ENCODE measurements at places on chromosomes 2 and 18. TPM values are rescaled to one million over a fixed set of nuclear protein-coding genes. Genes with fewer than 3 reads are reported as not detected.

Gene CCL20
- total RNA-seq, result not detected

- no peak overlapping the region for H3K27ac ChIP-seq
- H3K4me1 ChIP-seq, result no peaks in the 10 kb centered on the region
- H3K4me3 ChIP-seq, result no peak overlapping the region
- DNase-seq, result no peak
- H3K27me3 ChIP-seq, result no peaks in the 10 kb centered on the region
Observed at GRCh38 chr18:7617738-7618422, 50.8 kb downstream of the PTPRM start.

GRCh38 chr2:37585982-37586621, 85.3 kb downstream of the CDC42EP3 start:
- peaks cover 2% of the 10 kb centered on the region for H3K36me3 ChIP-seq
- H3K27me3 ChIP-seq, result no peaks in the 10 kb centered on the region
- H3K4me3 ChIP-seq, result peak overlapping the region; percentile 48
- H3K4me1 ChIP-seq, result peaks cover 81% of the 10 kb centered on the region

DNA sequence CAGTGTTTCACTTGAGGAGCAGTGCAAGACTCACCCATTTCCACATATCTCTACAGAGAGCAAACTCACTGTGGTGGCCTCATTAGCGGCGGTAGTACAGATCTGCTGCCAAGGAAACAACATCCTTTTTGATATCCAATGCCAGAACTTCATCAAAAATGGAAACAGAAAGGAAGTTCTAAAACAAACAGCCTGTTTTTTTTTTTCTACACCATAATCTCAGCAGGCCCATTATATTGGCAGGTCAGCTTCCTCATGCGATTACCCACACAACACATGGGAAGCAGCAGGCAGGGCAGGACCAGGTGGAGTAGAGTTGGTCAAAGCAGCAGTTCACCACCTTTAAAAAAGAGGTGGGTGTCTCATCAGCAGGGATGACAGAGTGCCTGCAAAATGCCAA, 678.9 kb upstream of the CELF4 start:
- no peaks in the 10 kb centered on the region for H3K36me3 ChIP-seq
- H3K4me1 ChIP-seq, result no peaks in the 10 kb centered on the region
- H3K27ac ChIP-seq, result no peak overlapping the region

Gene CPO
- total RNA-seq, result not detected

- no peak for DNase-seq
- peaks cover 2% of the 10 kb centered on the region for H3K27me3 ChIP-seq
- peak overlapping the region; percentile 40 for H3K27ac ChIP-seq
Observed at GRCh38 chr2:97993926-97994325, 1.8 kb downstream of the TMEM131 start.

GRCh38 chr2:72824224-72824842, 1.5 kb downstream of the EXOC6B start:
- DNase-seq, result no peak
- no peak overlapping the region for H3K27ac ChIP-seq
- peaks cover 49% of the 10 kb centered on the region for H3K4me1 ChIP-seq
- peak overlapping the region; percentile 92 for H3K4me3 ChIP-seq

- no peaks in the 10 kb centered on the region for H3K4me1 ChIP-seq
- no peaks in the 10 kb centered on the region for H3K27me3 ChIP-seq
- no peak for DNase-seq
- no peak overlapping the region for H3K4me3 ChIP-seq
- no peak overlapping the region for H3K27ac ChIP-seq
Observed at GRCh38 chr18:13915995-13916431, 677 bp upstream of the MC2R start.

Gene CFAP65
- not detected for total RNA-seq

- peaks cover 65% of the 10 kb centered on the region for H3K36me3 ChIP-seq
- peak overlapping the region; percentile 98 for H3K27ac ChIP-seq
- no peak for DNase-seq
- no peaks in the 10 kb centered on the region for H3K27me3 ChIP-seq
Observed at GRCh38 chr2:201126308-201127151, 10.6 kb downstream of the CFLAR start.

GRCh38 chr2:197274349-197274748, 36.2 kb downstream of the ANKRD44 start:
- H3K27me3 ChIP-seq, result no peaks in the 10 kb centered on the region
- H3K27ac ChIP-seq, result peak overlapping the region; percentile 53
- no peak overlapping the region for H3K4me3 ChIP-seq
- peaks cover 51% of the 10 kb centered on the region for H3K36me3 ChIP-seq
- no peak for DNase-seq

- H3K27me3 ChIP-seq, result no peaks in the 10 kb centered on the region
- no peak for DNase-seq
- no peak overlapping the region for H3K4me3 ChIP-seq
Observed at GRCh38 chr2:142974288-142975024, 97.0 kb downstream of the KYNU start.

DNA sequence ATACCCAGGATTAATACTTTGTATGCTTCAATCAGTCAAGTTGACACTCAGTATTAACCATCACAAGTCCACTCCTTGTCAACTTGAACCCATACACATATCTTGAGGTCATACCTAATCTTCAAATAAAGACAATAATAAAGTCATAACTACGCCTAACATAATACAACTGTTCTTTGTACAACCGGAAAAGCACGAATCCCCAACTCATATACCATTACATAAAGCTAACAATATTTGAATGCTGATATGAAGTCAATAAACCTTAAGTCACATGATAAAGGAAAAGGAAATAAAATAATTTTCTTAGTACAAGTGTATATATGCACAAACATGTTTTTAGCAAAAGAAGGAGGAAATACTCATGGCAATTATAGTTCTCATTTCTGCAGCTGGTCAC, 770.6 kb upstream of the GYPC start:
- no peaks in the 10 kb centered on the region for H3K36me3 ChIP-seq
- no peaks in the 10 kb centered on the region for H3K4me1 ChIP-seq

GRCh38 chr18:22170421-22171257, 1.2 kb downstream of the GATA6 start:
- H3K36me3 ChIP-seq, result peaks cover 6% of the 10 kb centered on the region
- H3K27ac ChIP-seq, result no peak overlapping the region
- DNase-seq, result peak; percentile 30
- peaks cover 29% of the 10 kb centered on the region for H3K4me1 ChIP-seq

GRCh38 chr2:173118395-173118794, 42.7 kb downstream of the MAP3K20 start:
- no peak overlapping the region for H3K4me3 ChIP-seq
- peaks cover under 1% of the 10 kb centered on the region for H3K4me1 ChIP-seq
- no peaks in the 10 kb centered on the region for H3K27me3 ChIP-seq
- H3K27ac ChIP-seq, result no peak overlapping the region

DNA sequence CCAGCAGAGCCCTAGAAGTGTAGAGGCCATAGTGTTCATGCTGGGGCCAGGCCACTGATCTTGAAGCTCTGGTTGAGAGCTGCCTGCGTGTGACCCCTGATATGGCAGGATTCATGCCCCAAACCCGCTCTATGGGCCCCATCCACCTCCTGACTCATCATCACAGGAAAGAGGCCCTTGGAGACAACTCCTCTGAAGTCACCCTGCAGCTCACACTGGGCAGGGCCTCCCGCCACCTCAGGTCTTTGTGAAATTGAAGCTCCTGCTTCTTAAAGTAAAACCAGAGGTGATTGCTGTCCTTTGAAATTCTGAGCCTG, 12.0 kb upstream of the TUBB6 start:
- H3K4me1 ChIP-seq, result no peaks in the 10 kb centered on the region
- DNase-seq, result no peak
- no peak overlapping the region for H3K4me3 ChIP-seq
- H3K36me3 ChIP-seq, result no peaks in the 10 kb centered on the region

Gene SMAD4
- total RNA-seq, result 77.6 TPM

DNA sequence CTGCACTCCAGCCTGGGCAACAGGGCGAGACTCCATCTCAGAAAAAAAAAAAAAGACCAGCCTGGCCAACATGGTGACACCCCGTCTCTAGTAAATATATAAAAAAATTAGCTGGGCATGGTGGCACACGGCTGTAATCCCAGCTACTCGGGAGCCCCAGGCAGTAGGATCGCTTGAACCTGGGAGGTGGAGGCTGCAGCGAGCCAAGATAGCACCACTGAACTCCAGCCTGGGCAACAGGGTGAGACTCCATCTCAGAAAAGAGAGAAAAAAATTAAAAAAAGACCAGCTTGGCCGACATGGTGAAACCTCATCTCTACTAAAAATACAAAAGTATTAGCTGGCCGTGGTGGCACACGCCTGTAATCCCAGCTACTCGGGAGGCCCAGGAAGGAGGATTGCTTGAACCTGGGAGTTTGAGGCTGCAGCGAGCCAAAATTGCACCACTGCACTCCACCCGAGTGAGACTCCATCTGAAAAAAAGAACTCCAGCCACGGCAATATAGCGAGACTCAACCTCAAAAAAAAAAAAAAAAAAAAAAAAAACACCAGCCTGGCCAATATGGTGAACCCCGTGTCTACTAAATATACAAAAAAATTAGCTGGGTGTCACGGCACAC, 346.1 kb upstream of the PLGLB2 start:
- no peaks in the 10 kb centered on the region for H3K36me3 ChIP-seq
- H3K27me3 ChIP-seq, result no peaks in the 10 kb centered on the region
- no peak overlapping the region for H3K4me3 ChIP-seq
- no peak overlapping the region for H3K27ac ChIP-seq
- H3K4me1 ChIP-seq, result no peaks in the 10 kb centered on the region
- DNase-seq, result no peak

GRCh38 chr2:232942831-232943230, 70.2 kb downstream of the NGEF start:
- no peak for DNase-seq
- H3K27ac ChIP-seq, result no peak overlapping the region
- peaks cover 9% of the 10 kb centered on the region for H3K27me3 ChIP-seq
- no peaks in the 10 kb centered on the region for H3K36me3 ChIP-seq
- no peaks in the 10 kb centered on the region for H3K4me1 ChIP-seq

DNA sequence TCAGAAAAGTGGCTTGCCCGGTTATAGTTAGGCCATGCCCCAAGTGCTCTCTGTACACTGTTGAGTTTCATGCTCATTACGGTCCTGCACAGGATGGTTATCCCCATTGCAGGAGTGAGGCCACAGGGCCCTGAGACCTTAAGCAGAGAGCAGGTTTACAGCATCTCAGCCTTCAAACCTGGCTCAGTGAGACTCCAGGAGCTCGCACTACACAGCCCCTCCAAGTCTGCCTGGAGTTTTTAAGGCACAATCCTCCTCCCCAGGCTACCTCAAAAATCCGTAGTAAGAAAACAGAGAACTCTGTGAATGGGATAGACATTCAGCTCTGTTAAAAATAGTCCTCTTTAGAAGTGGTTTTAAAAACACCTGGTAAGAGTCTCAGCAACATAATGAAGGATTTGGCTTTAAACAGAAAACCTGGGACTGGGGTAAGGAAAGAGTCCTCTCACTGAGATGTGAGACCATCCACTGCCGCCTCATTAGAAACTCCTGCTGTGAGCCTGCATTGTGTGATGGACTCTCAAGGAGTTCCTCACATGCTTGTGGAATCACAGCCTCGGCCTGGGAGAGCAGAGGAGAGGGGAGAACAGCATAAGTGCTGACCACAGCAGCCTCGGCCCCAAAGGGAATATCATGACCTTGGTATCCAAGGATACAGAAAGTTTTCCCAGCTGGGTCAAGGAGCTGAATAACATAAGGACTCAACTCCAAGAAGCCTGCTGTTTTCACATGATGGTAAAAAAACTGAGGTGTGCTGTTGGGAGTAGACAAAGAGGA, 214.8 kb downstream of the ATAD2B start:
- H3K4me3 ChIP-seq, result no peak overlapping the region
- no peak for DNase-seq
- peaks cover 8% of the 10 kb centered on the region for H3K36me3 ChIP-seq
- H3K4me1 ChIP-seq, result no peaks in the 10 kb centered on the region
- H3K27ac ChIP-seq, result no peak overlapping the region

DNA sequence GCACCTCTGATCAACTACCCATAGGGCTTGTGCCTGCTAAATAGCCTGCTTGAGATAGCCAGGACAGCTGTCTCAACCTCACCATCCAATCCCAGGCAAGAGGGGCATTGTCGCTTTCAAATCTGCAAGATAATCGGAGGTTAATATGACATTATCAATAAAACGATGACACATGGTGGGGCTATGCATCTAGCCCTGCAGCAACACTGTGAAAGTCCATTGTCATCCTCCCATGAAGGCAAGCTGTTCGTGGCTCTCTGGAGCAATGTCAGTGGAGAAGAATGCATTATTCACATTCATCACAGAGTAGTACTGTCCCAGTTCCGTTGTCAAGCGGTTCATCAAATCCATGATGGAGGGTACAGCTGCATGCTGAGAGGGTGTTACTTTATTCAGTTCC, 18.9 kb upstream of the KLHL23 start:
- peaks cover 28% of the 10 kb centered on the region for H3K4me1 ChIP-seq
- H3K36me3 ChIP-seq, result peaks cover 2% of the 10 kb centered on the region
- no peak for DNase-seq
- no peaks in the 10 kb centered on the region for H3K27me3 ChIP-seq

DNA sequence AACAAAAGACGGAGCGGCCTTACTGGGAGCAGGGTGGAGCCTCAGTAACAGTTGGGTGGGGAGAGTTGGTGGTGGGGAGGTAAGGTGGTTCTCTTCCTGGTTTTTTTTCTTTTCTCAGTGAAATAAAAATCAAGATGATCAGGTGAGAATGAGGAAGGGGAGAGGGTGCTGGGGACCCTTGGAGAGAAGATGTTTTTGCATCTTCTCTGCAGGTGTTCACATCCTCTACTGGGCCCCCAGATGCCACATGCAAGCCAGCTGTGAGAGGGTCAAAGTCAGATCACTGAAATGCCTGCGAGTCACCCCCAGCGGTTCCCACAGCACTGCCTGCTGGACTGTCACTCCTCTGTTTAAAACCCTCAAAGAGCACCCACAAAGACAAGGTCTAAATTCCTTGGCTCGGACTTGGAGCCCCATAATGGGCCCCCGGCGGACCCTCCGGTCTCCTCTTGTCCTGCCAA, 69.8 kb upstream of the FHL2 start:
- peak overlapping the region; percentile 55 for H3K4me3 ChIP-seq
- no peak for DNase-seq
- H3K36me3 ChIP-seq, result no peaks in the 10 kb centered on the region
- peak overlapping the region; percentile 65 for H3K27ac ChIP-seq
- peaks cover 22% of the 10 kb centered on the region for H3K4me1 ChIP-seq

Gene MC4R
- not detected for total RNA-seq

Gene NLRC4
- total RNA-seq, result not detected

DNA sequence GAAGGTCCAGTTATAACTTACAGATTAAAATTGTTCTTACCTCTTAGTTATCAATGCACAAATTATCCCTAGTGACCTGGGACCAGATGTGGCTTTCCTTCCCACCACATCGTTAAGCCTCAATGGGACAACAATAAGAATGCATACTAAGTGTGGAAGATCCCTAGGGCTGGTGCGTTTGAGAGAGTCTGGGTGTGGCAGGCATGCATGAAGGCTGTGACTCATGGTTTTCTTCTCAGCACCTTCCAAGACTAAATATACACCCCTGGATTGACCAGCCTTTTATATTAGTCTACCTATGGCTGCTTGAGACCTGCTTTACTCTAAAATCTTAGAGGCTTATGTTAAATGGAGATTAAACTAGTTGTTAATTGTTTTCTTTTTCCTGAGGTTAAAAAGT, 261.7 kb upstream of the SLC14A2 start:
- H3K36me3 ChIP-seq, result no peaks in the 10 kb centered on the region
- no peak for DNase-seq
- H3K4me1 ChIP-seq, result no peaks in the 10 kb centered on the region
- H3K27me3 ChIP-seq, result no peaks in the 10 kb centered on the region

- H3K4me1 ChIP-seq, result peaks cover 22% of the 10 kb centered on the region
- H3K27me3 ChIP-seq, result no peaks in the 10 kb centered on the region
- no peak overlapping the region for H3K4me3 ChIP-seq
- H3K27ac ChIP-seq, result peak overlapping the region; percentile 41
- no peak for DNase-seq
- H3K36me3 ChIP-seq, result peaks cover 75% of the 10 kb centered on the region
Observed at GRCh38 chr2:201136889-201137321, 20.9 kb downstream of the CFLAR start.

Measured in activated CD8-positive, alpha-beta T cell treated with anti-CD3 and anti-CD28 coated beads, Interleukin-2, amount 10 ng/mL, durations not matched to agents 7 days and 5 days (primary cell).